Urothelium cell line (cell line): ENCODE measurements at places on chromosomes 3 and 15.

GRCh38 chr15:39304931-39305728, 275.7 kb upstream of the THBS1 start:
- no peak for DNase-seq

DNA sequence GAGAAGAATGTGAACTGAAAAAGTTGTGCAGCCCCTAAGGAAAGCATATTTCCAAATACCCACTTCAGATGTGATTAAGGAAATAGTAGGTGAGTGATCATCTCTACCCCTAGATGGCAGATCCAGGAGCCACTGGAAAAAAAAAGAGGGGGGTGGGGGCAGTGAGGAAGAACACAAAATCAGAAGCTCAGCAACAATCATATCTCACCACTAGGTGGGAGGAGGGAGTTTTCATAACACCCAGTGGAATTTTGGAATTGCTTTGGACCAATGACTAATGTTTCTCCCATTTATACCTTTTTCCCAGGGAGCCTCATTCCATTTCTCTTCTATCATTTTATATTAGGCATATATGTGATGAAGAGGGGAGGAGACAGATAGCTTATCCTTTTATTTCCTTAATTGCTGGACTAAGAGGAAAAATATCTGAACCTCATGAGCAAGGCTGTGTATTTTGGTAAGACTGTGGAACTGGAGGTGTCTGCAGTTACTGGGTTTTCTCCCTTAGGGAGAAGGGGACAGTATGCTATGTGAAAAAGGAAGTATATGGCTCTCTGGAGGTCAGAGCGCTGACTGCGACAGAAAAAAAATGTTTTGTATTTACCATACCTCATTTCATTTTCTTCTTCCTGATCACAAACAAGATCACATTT, 363.4 kb downstream of the GAP43 start:
- peak; percentile 81 for DNase-seq

GRCh38 chr3:72004749-72005292, 219.9 kb upstream of the PROK2 start:
- DNase-seq = no peak

- no peak for DNase-seq
Measured at GRCh38 chr3:41489231-41489630, 289.9 kb downstream of the CTNNB1 start.

DNA sequence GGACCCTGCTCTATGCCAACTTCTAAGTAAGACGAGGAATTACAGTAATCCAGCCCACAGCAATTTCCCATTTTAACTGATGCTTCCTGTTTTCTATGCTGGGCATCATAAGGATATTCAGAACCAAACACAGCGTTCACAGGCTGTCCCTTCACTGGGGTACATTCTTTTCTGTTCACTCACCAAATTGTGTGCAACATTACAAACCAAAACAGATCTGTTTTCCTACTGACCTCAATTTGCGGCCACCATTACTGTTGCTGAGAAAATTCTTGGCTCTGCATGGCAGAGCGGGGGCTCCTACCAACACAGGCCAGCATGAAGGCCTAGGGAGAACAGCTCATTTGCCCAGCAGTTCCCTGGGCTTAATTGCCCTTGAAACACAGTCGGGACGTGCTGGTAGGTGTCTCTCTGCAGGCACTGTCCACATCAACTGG, 76.5 kb downstream of the MYO1E start:
- DNase-seq = no peak

DNA sequence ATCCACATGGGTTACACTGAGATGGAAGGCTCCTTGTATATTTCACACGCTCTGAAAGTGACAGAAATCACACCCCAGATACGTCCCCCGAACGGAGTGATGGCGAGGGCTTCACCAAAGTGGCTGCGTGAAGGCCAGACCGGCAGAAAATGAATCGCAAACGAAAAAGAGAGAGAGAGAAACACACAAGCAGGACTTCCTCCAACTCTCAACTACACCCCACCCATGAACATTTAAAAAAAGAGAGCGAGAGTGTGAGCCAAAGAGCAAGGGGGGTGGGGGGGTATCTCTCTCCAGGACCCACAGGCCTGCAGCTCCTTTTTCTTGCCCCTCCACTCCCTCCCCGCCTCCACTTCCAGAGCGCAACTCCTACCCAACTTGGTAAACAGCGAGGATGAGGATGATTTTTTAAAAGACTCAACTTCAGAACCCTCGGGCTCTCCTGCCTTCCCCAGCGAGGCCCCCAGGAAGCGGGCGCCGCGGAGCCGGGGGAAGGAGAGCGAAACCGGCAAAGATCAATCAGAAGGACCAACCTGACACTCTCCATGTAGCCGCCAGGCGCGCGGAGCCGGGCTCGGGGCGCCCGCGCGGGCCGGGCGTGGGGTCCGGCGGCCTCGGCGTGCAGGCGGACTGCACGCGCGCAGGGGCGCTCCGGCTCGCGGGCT, 519.1 kb downstream of the FOXP1 start:
- DNase-seq = no peak

DNA sequence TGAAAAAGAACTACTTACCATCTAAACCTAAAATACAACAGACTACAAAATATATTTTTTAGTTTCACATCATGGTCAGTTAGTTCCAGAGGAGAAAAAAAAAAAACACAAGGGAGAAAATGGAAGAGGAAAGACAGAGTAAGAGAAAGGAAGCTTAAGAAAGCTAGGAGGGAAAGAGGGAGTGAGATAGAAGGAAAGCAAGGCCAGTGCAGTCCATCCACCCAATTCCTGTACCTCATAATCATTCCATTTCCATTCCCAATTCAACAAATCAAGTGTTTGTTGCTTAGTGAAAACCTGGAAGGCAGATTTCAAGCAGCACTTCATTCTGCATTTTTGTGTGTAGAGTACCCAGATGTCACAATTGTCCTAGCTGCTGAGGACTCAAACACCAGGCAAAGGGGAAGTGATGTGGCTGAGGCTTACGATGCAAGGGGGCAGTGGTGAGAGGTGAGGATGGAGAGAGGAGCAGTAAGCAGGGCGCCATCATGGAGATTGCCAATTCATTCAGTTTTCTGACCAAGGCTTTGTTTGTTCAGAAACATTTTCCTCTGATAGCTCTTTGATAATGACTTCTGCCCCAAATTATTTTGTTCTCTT, 83.6 kb upstream of the GSK3B start:
- peak; percentile 20 for DNase-seq

- no peak for DNase-seq
Measured at GRCh38 chr3:62548528-62549205, 175.3 kb upstream of the FEZF2 start.

GRCh38 chr15:88132499-88132898, 124.0 kb downstream of the NTRK3 start:
- DNase-seq = no peak

- no peak for DNase-seq
Measured at GRCh38 chr3:184381261-184382224, 1.7 kb downstream of the CHRD start.

- no peak for DNase-seq
Measured at GRCh38 chr15:36831125-36831903, 251.9 kb downstream of the CDIN1 start.

- no peak for DNase-seq
Measured at GRCh38 chr15:90645873-90646575, 71.1 kb upstream of the BLM start.

- no peak for DNase-seq
Measured at GRCh38 chr3:104673981-104674380, 692.7 kb upstream of the ALCAM start.

DNA sequence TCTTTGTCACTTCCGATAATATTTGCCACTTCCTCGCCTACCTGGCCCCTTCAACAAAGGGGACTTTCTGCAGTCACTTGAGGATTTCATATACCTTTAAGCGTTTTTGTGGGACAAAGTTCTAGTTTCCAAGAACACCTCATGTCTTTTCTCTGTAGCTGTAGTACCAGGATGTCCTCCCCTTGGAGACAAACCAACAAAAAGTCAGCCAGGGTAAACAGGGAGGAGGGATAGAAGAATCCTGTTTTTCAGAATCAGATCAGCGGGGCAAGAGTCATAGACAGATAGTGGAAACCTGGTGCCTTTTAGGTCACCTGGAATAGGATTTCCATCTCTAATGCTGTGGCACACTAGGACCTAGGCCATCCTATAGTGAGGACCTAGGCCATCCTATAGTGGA, 4.5 kb downstream of the LRRC3B start:
- DNase-seq = no peak

DNA sequence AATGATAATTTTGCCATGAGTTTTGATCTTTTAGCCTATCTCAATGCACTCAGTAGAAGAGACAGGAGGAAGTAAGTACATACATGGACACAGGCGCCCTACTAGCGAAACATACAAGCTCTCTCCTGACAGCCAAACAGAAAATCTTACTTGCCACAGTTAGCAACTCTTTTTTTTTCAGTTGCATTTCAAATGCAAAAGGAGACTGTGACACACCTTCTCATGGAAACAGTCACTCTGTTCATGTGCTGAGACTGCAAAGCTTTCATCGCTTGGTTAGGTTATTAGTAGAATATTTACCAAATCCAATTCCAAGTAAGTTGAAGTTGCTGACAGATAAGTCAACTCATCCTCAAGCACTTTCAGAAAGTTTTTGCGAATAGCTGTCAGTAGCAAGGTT, 223.3 kb downstream of the FOXP1 start:
- no peak for DNase-seq

DNA sequence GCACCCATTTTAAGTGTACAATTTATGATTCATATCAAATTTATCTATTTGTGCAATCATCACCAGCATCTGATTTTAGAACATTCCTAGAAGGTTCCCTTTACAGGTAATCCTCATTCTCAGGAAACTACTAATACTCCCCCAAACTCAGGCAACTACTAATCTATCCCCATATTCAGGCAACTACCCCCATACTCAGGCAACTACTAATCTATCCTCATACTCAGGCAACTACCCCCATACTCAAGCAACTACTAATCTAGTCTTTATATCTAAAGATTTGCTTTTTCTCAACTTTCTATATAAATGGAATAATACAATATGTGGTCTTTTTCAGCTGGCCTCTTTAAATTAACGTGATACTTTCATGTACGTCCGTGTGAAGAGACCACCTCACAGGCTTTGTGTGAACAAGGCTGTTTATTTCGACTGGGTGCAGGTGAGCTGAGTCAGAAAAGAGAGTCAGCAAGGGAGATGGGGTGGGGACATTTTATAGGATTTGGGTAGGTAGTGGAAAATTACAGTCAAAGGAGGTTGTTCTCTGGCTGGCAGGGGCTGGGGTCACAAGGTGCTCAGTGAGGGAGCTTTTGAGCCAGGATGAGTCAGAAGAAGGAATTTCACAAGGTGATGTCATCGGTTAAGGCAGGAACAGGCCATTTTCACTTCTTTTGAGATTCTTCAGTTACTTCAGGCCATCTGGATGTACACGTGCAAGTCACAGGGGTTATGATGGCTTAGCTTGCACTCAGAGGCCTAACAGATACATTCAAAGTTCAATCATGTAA, 1444.5 kb upstream of the CADM2 start:
- peak; percentile 4 for DNase-seq

DNA sequence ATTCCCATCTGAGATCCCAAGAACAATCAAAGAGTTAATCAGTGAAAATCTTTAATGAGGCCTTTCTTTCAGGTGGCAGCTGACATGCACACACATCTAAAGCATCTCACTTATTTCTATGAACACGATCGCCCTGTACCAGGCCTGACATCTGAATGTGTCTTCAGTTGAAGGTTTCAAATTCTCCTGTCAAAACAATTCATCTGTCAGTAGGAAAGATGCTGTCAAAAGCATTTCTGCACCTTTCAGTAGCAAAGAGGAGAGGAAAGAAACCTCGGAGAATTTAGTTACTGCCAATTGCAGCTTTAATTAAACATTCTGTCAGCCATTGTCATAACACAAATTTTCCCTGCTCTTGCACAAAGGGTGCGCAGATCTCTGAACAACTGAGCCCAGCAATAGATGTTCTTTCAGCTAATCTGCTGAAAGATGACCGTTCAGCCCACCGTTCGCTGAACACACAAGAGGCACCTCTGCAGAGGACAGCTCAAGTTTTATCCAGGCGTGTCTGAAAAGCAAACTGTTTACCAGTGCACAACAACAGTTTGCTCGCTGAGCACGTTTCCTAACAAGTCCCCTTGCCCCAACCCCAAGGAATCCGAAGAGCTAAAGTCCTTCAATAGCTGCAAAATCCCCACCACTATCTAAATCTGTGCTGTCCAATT, 34.1 kb downstream of the LRIG1 start:
- no peak for DNase-seq

DNA sequence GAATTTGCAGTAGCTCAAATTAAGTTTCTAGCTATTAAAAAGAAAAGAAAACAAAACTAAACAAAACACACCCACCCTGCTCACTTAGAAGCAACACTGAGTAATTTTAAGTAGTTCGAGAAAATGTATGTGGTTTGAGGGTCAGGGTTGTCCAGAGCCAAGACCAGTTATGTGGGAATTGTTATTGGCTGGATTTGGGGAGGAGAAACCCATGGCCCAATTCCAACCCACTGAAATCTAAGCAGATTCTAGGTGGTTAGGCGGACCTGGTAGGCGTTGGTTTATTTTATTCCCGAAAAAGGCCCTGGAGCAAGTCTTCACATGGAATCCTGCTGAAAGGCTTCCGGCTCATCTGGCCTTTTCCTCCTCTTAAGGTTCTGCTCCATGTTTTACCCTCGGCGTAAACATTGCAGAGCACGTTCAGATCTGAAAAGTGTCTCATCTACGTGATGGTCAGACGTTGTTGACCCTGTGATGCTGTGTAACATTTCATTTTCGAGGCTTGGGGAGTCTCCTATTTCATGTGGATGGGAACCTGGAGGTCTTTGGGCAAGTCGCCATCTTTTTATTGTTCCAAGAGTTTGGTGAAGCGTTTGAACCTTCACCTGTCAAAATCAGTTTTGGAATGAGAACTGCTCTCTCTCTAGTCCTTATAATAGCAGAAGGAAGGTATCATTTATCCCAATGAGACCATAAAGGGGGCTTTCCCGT, 64.0 kb downstream of the FLNB start:
- no peak for DNase-seq

GRCh38 chr3:10474275-10474646, 31.1 kb downstream of the ATP2B2 start:
- no peak for DNase-seq
